ENCODE measurements at places on chromosomes 2 and 18. TPM values are rescaled to one million over a fixed set of nuclear protein-coding genes. Genes with fewer than 3 reads are reported as not detected.
A peak's percentile ranks its signal among the peaks of the same experiment; 100 is the strongest.

- no peak for DNase-seq
- H3K4me1 ChIP-seq: no peaks in the 10 kb centered on the region
- no peak overlapping the region for H3K27ac ChIP-seq
- H3K27me3 ChIP-seq: no peaks in the 10 kb centered on the region
- H3K36me3 ChIP-seq: no peaks in the 10 kb centered on the region
- H3K4me3 ChIP-seq: no peak overlapping the region
Observed at GRCh38 chr18:24333084-24333483, 64.5 kb downstream of the OSBPL1A start.

- H3K27ac ChIP-seq: no peak overlapping the region
- H3K4me3 ChIP-seq: no peak overlapping the region
- no peaks in the 10 kb centered on the region for H3K27me3 ChIP-seq
- peaks cover 26% of the 10 kb centered on the region for H3K4me1 ChIP-seq
- DNase-seq: no peak
- peaks cover 30% of the 10 kb centered on the region for H3K36me3 ChIP-seq
Observed at GRCh38 chr2:73830871-73831401, 2.2 kb downstream of the STAMBP start.

DNA sequence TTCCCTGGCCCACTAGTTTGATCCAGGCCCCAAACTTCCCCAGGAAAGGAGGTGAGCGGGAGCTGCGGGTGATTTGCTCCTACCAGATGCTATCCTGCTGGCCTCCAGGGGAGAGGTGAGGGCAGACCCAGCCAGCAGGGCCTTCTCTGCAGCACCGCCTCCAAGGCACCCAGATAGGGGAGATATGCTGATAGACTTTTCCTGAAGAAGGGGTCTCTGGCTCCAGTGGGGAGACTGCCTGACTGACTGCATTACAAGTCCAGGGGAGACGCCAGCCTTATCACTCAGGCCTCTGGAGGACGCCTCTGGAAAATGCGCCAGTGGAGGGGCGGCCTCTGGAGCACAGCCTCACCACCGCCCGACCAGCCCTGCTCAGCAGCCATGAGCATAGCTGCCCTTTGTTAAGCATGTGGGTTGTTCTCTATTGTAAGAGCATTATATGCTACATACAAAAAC, 60.6 kb upstream of the SMAD7 start:
- peaks cover 14% of the 10 kb centered on the region for H3K36me3 ChIP-seq
- no peak for DNase-seq
- no peak overlapping the region for H3K4me3 ChIP-seq
- H3K27ac ChIP-seq: no peak overlapping the region
- H3K27me3 ChIP-seq: peaks cover 7% of the 10 kb centered on the region

DSC1 gene
- not detected for total RNA-seq

- no peaks in the 10 kb centered on the region for H3K4me1 ChIP-seq
- H3K27ac ChIP-seq: no peak overlapping the region
- H3K27me3 ChIP-seq: peaks cover 53% of the 10 kb centered on the region
- H3K36me3 ChIP-seq: no peaks in the 10 kb centered on the region
- no peak overlapping the region for H3K4me3 ChIP-seq
- no peak for DNase-seq
Observed at GRCh38 chr2:16716024-16716423, 50.4 kb upstream of the CYRIA start.

- no peak for DNase-seq
- H3K4me3 ChIP-seq: no peak overlapping the region
- peaks cover 9% of the 10 kb centered on the region for H3K27me3 ChIP-seq
- H3K36me3 ChIP-seq: no peaks in the 10 kb centered on the region
- peaks cover 12% of the 10 kb centered on the region for H3K4me1 ChIP-seq
- no peak overlapping the region for H3K27ac ChIP-seq
Observed at GRCh38 chr2:60440079-60440766, 113.2 kb downstream of the BCL11A start.

DNA sequence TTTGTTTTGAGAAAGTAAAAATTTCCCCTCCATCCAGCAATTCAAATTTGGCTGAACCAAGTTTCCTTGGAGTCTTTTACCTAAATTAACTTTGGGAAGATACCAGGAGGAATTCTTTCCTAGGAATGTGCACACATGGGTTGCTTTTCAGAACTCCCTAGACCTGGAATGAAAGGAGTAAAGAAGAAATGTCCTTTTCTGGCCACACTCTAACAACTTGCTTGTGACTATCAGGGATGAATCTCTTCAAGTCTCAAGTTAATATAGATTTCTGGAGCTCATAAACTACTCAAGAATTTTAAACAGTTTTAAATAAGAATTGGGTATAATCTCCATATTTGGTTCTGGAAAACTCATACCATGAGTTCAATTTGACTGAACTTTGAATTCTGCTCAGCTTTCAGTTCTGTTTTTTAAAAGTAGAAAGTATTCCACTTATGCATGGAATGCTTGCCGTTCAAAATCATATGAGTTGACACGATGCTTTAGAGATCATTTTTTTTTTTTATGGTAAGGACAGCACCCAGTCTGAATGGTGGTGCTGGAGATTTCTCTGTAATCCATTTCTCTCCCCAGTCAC, 7.7 kb downstream of the RASGRP3 start:
- no peak for DNase-seq
- H3K36me3 ChIP-seq: no peaks in the 10 kb centered on the region
- H3K27ac ChIP-seq: no peak overlapping the region
- H3K4me3 ChIP-seq: no peak overlapping the region
- no peaks in the 10 kb centered on the region for H3K4me1 ChIP-seq
- H3K27me3 ChIP-seq: no peaks in the 10 kb centered on the region

GRCh38 chr2:57156231-57156924, 890.2 kb upstream of the VRK2 start:
- peaks cover 6% of the 10 kb centered on the region for H3K4me1 ChIP-seq
- H3K4me3 ChIP-seq: no peak overlapping the region
- no peak for DNase-seq
- no peaks in the 10 kb centered on the region for H3K36me3 ChIP-seq
- no peaks in the 10 kb centered on the region for H3K27me3 ChIP-seq
- H3K27ac ChIP-seq: no peak overlapping the region

DNA sequence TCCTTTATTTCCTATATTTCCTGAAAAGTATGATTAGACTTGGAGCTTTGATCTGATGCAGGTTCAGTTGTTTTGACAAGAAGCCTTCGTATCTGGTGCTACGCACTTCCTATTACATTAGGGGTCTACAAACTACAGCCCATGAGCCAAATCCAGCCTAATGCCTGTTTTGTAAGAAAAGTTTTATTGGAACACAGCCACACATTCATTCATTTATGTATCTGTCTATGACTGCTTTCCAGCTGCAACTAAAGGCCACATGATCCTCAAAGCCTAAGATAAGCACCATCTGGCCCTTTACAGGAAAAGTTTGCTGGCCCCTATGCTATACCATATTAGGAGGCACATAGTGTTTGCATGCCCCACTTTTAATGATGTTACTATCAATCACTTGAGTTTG, 26.0 kb downstream of the EIF2AK3 start:
- peaks cover 6% of the 10 kb centered on the region for H3K36me3 ChIP-seq
- H3K27me3 ChIP-seq: no peaks in the 10 kb centered on the region
- H3K4me1 ChIP-seq: peaks cover 36% of the 10 kb centered on the region
- no peak overlapping the region for H3K27ac ChIP-seq

GRCh38 chr2:190304404-190304803, 15.2 kb downstream of the HIBCH start:
- peaks cover 10% of the 10 kb centered on the region for H3K36me3 ChIP-seq
- no peak for DNase-seq

GRCh38 chr2:203951366-203951902, 14.9 kb downstream of the ICOS start:
- no peaks in the 10 kb centered on the region for H3K27me3 ChIP-seq
- H3K27ac ChIP-seq: no peak overlapping the region
- no peaks in the 10 kb centered on the region for H3K36me3 ChIP-seq
- H3K4me1 ChIP-seq: peaks cover 16% of the 10 kb centered on the region
- DNase-seq: no peak

DNA sequence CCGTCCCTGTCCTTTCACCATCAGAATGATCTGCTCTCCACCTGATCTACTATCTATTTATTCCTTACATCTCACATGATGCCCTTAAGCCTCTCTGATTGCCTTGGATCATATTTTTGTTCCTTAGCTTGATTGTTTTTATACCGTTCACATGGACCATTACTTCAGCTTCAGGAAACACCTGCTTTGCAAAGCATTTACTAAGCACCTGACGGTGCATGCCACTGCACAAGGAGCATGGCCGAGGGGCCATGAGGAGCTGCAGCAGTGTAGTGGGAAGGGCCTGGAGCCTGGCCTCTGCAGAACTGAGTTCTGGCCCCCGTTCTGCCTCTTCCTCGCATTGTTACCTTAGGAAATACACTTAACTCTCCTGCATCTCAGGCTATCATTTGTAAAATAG, 124.1 kb upstream of the NDUFV2 start:
- DNase-seq: no peak
- no peaks in the 10 kb centered on the region for H3K36me3 ChIP-seq
- no peak overlapping the region for H3K4me3 ChIP-seq
- H3K4me1 ChIP-seq: peaks cover 47% of the 10 kb centered on the region

GRCh38 chr2:152407204-152407721, 72.3 kb downstream of the FMNL2 start:
- peak; percentile 50 for DNase-seq
- H3K27me3 ChIP-seq: no peaks in the 10 kb centered on the region
- peak overlapping the region; percentile 78 for H3K27ac ChIP-seq
- H3K4me1 ChIP-seq: peaks cover 87% of the 10 kb centered on the region
- H3K4me3 ChIP-seq: peak overlapping the region; percentile 68
- peaks cover 14% of the 10 kb centered on the region for H3K36me3 ChIP-seq

CRYGC gene
- total RNA-seq: not detected

- H3K27me3 ChIP-seq: no peaks in the 10 kb centered on the region
- no peak overlapping the region for H3K4me3 ChIP-seq
- no peak for DNase-seq
- no peaks in the 10 kb centered on the region for H3K4me1 ChIP-seq
- peak overlapping the region; percentile 15 for H3K27ac ChIP-seq
Observed at GRCh38 chr18:23274638-23275482, 139.6 kb downstream of the CABLES1 start.

DNA sequence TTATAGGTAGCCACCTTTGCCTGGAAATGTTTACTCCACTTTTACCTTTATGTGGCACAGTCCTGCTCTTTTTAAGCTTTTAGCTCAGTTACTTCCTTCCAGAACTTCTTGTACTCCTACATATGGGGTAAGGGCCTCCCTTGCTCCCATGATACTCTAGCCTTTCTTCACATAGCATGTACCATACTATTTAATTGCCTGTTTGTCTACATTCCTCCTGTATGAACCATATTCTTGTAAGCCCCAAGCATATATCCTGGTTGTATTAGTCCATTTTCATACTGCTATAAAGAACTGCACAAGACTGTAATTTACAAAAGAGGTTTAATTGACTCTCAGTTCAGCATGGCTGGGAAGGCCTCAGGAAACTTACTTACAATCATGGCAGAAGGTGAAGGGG, 90.6 kb upstream of the VWC2L start:
- no peaks in the 10 kb centered on the region for H3K36me3 ChIP-seq
- H3K27me3 ChIP-seq: no peaks in the 10 kb centered on the region
- DNase-seq: no peak
- H3K4me3 ChIP-seq: no peak overlapping the region
- no peak overlapping the region for H3K27ac ChIP-seq
- H3K4me1 ChIP-seq: no peaks in the 10 kb centered on the region

CYBRD1 gene
- 2.3 TPM for total RNA-seq

- H3K4me1 ChIP-seq: no peaks in the 10 kb centered on the region
- H3K27ac ChIP-seq: no peak overlapping the region
- peaks cover 39% of the 10 kb centered on the region for H3K27me3 ChIP-seq
- DNase-seq: no peak
- H3K36me3 ChIP-seq: peaks cover 4% of the 10 kb centered on the region
Observed at GRCh38 chr2:69292256-69292655, 94.8 kb downstream of the GFPT1 start.

DNA sequence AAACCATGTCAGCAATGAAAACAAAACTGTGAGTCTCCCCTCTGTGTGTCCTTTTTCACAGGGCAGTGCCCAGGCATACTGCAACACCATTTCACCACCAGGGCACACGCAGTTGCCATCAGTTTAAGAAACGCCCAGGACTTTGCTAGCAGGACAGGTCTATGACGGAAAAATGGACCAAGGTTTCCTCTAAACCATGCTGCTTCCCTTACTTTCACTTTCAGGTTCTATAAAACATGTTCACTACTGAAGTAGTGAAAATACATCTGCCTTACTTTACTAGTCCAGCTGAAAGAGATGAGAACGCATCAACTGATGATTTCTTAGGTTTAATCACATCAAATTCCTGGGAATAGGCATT, 110.5 kb downstream of the TCF4 start:
- no peak overlapping the region for H3K27ac ChIP-seq
- no peaks in the 10 kb centered on the region for H3K27me3 ChIP-seq
- no peaks in the 10 kb centered on the region for H3K36me3 ChIP-seq
- H3K4me3 ChIP-seq: peak overlapping the region; percentile 54

GRCh38 chr2:45612285-45612684, 1.2 kb upstream of the SRBD1 start:
- no peak overlapping the region for H3K27ac ChIP-seq
- H3K36me3 ChIP-seq: peaks cover 18% of the 10 kb centered on the region
- no peak overlapping the region for H3K4me3 ChIP-seq
- peaks cover 26% of the 10 kb centered on the region for H3K4me1 ChIP-seq

OR6B2 gene
- total RNA-seq: not detected

DNA sequence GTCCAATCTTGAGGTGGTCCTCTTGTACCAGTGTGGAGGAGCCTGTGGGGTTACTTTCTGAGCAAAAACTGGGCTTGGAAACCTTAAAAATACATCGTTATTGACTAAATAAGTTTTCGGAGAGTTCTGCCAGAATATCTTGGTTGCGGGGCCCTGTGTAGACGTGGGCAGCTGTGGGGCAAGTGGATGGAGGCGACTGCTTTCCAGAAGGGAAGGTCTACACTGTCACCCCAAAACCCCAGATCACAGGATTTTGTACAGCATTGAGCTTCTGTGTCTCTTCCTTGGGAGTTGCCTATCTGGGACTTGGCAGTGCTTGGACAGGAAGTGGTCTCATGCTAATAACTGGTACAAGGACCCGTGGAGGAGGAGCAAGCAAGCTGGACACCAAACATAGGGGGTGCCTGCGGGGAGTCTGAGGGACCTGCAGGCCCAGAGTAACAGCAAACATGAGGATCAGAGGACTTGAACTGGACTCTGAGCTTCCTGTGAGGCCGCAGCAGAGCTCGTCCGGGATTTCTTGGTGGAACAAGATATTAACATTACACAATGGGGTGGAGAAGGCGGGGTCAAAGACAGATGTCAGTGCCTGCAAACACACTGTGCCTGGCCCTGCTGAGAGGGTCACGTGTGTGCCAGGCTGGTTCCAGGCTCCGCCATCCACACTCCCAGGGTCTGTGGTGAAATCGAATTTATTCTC, 48.0 kb upstream of the CTLA4 start:
- H3K27me3 ChIP-seq: no peaks in the 10 kb centered on the region
- DNase-seq: no peak
- H3K4me3 ChIP-seq: no peak overlapping the region
- no peak overlapping the region for H3K27ac ChIP-seq
- peaks cover 29% of the 10 kb centered on the region for H3K4me1 ChIP-seq

GRCh38 chr2:101387151-101387834, at the start of gene CREG2:
Gene CREG2, minus strand, starts transcription at chr2:101387503. Its CDS starts 46 bp downstream, at chr2:101387457.
- peaks cover 16% of the 10 kb centered on the region for H3K36me3 ChIP-seq
- peak within 1 kb of the TSS; percentile 74 for H3K4me3 ChIP-seq
- H3K27me3 ChIP-seq: peaks cover 12% of the 10 kb centered on the region
- no peak within 1 kb of the TSS for H3K27ac ChIP-seq
- no peaks in the 10 kb centered on the region for H3K4me1 ChIP-seq

GRCh38 chr2:100009743-100010142, 132.6 kb downstream of the AFF3 start:
- H3K36me3 ChIP-seq: no peaks in the 10 kb centered on the region
- peaks cover 16% of the 10 kb centered on the region for H3K4me1 ChIP-seq
- peaks cover 50% of the 10 kb centered on the region for H3K27me3 ChIP-seq
- no peak for DNase-seq
- no peak overlapping the region for H3K4me3 ChIP-seq

GRCh38 chr18:60698901-60699300, 326.3 kb upstream of the MC4R start:
- no peaks in the 10 kb centered on the region for H3K27me3 ChIP-seq
- no peaks in the 10 kb centered on the region for H3K36me3 ChIP-seq
- DNase-seq: no peak
- H3K27ac ChIP-seq: no peak overlapping the region

DSG4 gene
- total RNA-seq: not detected

PDIA6 gene
- total RNA-seq: 313 TPM
